ENCODE measurements at places on chromosomes 12 and 14.

GRCh38 chr14:58807191-58807590 is 169.4 kb downstream of the DACT1 start:
- no peak for DNase-seq

DNA sequence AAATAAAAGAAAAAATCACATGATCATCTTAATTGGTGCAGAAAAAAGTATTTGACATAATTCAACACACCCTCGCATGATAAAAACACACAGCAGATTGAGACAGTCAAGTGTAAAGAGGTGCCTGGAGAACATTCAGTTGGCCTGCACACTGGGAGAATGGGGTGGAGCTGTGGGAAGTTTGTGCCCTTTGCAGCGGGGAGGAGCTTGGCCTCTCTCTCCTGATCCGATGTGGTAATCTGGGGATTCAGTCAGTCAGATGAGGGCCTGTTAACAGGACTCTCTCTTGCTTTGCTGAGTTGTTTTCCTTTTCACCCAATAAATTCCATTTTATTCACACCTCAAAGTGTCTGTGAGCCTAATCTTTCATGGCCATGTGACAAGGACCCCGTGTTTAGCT is 5.9 kb downstream of the SERPINA6 start:
- DNase-seq: no peak

GRCh38 chr12:59595565-59595882 is 305 bp upstream of the SLC16A7 start:
- no peak for DNase-seq

GRCh38 chr14:22184830-22185168 is 404.2 kb downstream of the DAD1 start:
- DNase-seq: no peak

GRCh38 chr14:36664322-36665193 is 2.9 kb downstream of the PAX9 start:
- no peak for DNase-seq

GRCh38 chr14:50812180-50812579 is 18.8 kb downstream of the NIN start:
- DNase-seq: peak; percentile 48

All from GM12865 (cell line).